ENCODE measurements at places on chromosomes 2 and 18.

DNA sequence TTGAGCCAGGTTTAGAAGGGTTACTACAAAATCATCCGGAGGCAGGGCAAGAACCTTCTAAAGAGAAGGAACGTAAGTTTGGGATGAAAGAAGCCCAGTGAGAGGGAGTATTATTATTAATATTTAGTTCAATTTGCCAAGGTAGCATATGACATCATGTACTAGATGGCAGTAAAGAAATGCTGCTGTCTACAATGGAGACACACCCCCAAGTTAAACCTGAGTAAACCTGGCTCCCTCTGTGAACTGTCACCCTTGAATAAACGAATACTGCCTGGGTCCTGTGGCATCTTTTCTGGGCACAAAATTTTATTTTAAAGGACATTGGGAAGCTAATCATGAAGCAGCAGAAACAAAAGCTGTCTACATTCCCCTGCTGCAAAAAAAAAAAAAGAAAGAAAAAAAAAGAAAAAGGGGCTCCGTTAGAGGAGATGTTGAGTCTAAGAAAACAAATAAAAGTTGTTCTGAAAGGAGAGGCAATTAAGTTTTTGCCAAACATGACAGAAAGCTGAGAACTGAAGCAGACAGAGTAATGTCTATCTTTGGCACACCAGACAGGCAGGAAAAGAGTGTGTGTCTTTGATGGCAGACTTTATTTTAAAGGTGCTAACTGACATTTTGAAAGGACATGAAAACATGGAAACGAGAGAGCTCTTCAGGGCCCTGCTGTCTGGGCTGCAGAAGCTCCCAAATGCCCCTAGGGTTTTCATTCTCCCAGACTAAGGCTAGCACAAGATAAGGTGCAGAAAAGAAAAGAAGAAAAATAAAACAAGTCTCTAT, 557.7 kb upstream of the CHAC2 start:
- no peak for DNase-seq

- DNase-seq: no peak
These were observed 89.2 kb upstream of the LRATD1 start for GRCh38 chr2:14543284-14543683.

DNA sequence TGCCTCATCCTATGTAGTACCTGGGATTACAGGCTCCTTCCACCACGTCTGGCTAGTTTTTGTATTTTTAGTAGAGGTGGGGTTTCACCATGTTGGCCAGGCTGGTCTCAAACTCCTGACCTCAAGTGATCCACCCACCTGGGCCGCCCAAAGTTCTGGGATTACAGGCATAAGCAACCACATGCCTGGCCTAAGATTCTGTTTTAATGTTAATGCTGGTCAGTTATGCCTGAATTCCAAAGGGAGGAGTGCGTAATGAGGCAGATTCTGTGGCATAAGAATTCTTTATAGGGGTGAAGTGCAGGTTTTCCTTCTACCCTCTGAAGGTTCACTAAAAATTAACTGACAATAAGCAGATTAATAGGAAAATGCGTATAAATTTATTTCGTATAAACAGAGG, 1343.8 kb upstream of the LRRTM1 start:
- no peak for DNase-seq

- DNase-seq: no peak
These were observed at the start of gene EMX1 for GRCh38 chr2:72917138-72917876. Gene EMX1 (plus strand): TSS chr2:72917519. CDS start chr2:72917853, 334 bp downstream.

DNA sequence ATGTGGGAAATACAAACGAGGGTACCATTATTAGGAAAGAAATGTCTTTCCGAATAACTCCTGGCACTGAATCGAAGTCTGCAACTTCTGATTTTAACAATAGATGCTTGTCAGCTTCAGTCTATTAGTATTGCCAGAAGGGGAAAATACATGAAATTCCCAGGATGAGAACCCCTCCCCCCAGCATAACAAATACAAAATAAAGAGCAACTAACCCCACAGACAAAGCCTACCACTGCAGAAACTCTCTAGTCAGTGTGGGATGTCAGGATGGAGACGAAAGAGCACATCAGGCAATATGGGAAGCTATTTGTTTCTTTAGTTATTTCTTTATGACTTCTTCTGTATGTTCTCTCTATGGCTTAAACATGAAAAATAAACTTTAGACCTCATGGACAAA, 365.0 kb upstream of the CDH2 start:
- no peak for DNase-seq

- no peak for DNase-seq
These were observed 69.7 kb upstream of the BOD1L2 start for GRCh38 chr18:57077005-57077765.

GRCh38 chr18:73283788-73284187, 416.0 kb upstream of the NETO1 start:
- DNase-seq: no peak

GRCh38 chr2:75053484-75054112, 95.2 kb downstream of the POLE4 start:
- no peak for DNase-seq

DNA sequence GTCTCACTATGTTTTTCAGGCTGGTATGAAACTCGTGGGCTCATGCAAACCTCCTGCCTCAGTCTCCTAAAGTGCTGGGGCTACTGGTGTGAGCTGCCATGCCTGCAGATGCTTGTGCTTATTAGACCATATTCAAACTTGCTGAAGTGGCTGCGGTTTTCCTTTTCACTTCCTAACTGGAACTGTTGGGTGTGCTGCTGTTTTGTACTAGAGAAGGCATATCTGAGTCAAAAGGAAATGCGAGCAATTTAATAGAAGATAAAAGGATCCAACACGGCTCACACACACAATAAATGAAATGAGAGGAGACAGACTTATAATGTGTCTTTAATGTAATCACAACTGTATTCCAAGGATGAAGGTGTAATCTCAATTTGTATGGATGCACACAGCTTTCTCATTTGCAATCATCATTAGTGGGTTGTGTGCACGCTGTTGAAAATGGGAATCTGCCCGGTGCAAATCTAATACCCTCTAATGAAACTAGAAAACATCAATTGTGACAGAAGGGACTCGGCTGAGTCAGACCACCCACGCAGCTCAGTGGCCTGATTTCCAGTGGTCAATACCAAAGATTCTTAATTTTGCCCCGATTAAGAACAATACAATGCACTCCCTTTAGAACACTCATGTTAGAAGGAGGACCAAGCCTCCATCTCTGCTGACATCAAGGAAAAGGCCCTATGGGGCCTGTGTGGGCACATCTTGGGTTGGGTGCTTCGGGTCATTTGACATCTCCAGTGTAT, 532.7 kb downstream of the TDRD15 start:
- no peak for DNase-seq

DNA sequence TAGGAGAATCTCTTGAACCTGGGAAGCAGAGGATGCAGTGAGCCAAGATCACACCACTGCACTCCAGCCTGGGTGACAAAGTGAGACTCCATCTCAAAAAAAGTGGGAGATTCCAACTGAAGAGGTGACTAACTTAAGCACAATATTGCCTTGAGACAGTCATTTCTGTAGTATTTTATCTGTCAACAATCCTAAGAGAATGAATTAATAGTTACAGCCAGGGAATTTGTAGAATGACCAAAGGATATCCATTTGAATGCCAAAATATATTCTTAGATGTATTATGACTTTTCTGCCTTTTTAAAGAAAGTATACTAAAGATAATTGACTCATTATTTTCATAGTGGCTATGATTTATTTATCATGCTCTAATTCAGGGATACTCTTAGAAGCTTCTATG, 40.7 kb upstream of the CCDC150 start:
- no peak for DNase-seq

DNA sequence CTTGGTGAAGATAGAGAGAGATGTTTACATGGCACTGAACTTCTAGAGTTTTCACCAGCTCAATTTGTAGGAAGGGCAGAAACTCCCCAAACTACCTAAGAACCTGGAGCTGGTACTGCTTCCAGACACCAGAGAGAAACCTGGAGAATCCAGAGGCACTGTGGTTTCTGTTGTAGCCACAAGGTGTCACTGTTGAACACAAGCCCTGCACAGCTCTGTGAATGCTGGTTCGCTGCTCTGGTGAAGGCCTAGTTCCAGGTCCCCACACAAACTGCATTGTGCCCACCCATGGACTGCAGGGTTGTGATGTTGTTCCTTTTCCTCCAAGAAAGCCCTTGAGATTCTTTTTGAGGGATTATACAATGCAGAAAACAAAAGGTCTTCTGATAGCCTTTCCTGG, 150.5 kb upstream of the HS6ST1 start:
- DNase-seq: no peak

DNA sequence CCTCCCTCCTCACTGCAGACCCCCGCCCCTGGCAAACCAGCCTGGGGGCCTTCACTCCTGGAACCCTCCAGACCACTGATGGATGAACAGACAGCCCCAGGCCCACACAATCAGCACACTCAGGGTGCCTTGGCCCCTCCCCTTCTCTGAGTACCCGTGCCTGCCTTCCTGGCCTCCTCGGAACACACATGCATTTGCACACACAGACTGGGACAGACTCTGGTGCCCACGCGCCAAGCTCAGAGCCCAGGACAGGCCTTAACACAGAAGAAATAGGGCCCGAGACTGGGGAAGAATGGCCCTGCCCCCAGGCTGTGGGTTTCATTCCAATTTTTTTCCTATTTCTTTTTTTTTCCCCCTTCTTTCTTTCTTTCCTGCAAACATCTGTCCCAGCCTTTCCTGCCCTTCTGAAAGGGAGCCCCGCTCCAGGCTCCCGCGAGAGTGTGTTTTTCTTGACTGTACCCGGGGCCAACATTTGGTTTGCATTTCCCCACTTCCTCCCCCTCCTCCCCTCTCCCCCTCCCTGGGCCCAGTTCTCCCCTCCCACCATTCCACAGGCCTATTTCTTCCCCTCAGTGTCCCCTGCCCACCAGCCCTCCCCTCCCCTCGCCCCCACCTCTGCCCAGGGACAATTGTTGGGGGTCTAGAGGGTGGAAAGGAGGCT, 618 bp upstream of the TNS1 start:
- DNase-seq: no peak

DNA sequence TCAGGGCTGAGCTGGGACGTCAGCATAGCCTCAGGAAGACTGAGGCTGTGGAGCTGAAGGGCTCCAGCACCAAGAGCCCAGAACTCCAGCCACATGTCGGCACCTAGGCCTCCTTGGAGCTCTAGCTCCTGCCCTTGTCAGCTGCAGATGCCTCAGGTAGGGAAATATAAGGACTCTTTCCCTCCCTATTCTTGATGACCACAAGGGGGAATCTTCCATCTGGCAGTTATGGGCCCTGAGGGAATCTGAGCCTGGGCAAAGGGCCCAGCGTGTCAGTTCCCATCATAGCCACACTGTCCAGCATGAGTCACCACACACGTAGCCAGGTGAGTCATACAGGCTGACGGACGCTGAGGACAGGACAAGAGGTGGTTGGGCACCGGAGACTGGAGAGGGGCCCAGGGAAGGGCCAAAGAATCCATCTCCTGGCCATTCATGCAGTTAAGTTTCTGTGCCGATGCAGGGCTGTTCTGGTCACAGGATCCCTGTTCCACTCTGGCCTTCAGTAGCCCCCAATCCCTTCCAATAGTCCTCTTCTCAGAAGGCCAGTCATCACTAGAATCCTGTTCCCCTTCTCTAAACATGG, 1.8 kb downstream of the MPV17 start:
- DNase-seq: no peak

DNA sequence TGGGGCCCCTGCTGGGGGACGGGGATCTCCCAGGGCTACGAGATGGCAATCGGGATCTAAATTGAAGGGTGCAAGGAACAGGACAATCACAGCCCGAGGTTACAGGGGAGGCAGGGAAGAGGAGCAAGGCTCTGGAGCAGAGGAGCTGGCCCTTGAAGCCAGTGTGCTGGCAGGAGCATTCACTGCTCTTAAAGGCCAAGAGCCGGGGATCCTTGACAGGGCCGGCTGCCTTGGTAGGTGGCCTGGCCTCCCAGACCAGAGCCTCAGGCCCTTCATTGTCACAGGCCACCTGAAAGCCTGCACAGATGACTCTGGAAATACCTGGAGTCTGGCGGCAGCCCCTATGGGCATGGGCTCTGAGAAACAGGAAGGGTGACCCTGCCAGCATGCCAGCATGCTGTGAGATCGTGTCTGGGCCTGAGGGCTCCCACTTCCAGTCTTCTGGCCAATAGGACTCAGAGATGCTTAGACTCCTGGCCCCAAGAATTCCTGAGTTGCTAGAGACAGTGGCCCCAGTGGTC, 38.7 kb downstream of the PDIA6 start:
- no peak for DNase-seq

DNA sequence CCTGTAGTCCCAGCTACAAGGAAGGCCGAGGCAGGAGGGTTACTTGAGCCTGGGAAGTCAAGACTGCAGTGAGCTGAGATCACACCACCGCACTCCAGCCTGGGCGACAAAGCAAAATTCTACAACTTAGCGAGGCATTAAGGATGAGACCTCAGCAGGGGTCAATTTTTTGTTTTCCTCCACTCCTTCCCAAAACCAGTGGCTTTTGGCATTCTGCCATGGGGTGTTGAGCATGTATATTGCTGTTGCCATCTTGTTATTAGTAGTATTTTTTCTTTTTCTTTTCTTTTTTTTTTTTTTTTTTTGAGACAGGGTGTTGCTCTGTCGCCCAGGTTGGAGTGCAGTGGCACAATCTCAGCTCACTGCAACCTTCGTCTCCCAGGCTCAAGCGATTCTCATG, 8.9 kb upstream of the GIGYF2 start:
- no peak for DNase-seq

- no peak for DNase-seq
These were observed 96.4 kb downstream of the CERS6 start for GRCh38 chr2:168552450-168552856.

- DNase-seq: no peak
These were observed 20.0 kb upstream of the MTCL1 start for GRCh38 chr18:8685141-8685913.

- no peak for DNase-seq
These were observed 23.5 kb downstream of the NTSR2 start for GRCh38 chr2:11646530-11646929.

- DNase-seq: no peak
These were observed 10.4 kb downstream of the FIGLA start for GRCh38 chr2:70779911-70780545.

- DNase-seq: no peak
These were observed 9.6 kb upstream of the ALPK2 start for GRCh38 chr18:58638441-58638840.

GRCh38 chr18:76660571-76661192, 161.7 kb upstream of the ZNF236 start:
- DNase-seq: no peak
